ENCODE measurements at places on chromosomes 5 and 9.

DNA sequence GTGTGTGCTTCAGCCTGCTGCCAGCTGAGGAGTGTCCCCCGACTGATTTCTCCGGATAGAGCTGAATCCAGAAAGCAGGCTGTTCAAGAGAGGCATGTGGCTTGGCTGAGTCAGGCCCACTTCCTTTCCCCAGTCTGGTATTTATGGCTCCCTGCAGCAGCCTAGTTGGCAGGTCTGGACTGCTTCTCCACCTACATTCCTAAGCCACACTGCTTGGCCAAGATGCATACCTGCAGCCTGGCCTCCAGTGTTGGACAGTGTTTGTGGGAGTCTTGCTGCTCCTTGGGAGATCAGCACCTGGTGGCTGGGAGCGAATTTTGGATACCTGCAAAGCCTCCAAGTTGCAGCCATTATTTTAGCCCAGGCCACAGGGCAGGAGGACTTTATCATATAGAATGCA, 670.8 kb downstream of the ACTL7B start:
- DNase-seq = no peak

DNA sequence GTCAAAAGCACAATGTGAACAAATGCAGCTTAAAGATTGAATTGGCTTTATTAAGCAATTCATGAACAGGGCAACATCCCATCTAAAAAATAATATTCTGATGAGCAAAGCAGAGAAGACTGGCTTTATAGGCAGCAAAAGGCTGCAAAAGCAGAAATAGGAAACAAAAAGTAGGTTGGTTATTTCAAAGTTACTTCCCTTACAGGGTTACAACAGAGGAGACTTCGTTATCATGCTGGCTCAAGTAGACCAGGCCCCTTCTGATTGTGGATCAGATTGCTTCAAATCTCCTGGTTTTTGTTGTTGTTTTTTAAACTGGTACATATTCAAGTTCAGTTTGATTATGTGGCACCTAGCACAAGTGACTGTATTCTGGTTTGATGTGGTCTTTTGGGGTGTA, 73.1 kb downstream of the MAN2A1 start:
- DNase-seq = no peak

DNA sequence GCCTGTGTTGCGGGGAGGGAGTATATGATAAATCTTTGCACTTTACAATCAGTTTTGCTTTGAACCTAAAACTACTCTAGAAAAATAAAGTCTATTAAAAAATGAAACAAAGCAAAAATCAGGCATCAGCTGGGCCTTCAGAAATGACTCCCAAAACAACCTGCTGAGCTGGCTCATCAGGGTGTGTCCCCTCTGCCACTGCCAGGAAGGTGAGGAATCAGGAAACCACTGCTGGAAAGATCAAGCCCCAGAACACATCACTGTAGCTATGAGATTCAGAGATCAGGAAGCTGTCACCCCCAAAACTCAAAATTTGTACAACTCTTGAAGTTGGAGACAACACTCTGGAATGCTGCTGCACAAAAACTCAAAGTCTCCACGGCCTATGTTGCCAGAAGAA, 40.5 kb upstream of the TBCA start:
- DNase-seq = no peak

GRCh38 chr9:134653259-134654009, 11.8 kb downstream of the COL5A1 start:
- DNase-seq = no peak

DNA sequence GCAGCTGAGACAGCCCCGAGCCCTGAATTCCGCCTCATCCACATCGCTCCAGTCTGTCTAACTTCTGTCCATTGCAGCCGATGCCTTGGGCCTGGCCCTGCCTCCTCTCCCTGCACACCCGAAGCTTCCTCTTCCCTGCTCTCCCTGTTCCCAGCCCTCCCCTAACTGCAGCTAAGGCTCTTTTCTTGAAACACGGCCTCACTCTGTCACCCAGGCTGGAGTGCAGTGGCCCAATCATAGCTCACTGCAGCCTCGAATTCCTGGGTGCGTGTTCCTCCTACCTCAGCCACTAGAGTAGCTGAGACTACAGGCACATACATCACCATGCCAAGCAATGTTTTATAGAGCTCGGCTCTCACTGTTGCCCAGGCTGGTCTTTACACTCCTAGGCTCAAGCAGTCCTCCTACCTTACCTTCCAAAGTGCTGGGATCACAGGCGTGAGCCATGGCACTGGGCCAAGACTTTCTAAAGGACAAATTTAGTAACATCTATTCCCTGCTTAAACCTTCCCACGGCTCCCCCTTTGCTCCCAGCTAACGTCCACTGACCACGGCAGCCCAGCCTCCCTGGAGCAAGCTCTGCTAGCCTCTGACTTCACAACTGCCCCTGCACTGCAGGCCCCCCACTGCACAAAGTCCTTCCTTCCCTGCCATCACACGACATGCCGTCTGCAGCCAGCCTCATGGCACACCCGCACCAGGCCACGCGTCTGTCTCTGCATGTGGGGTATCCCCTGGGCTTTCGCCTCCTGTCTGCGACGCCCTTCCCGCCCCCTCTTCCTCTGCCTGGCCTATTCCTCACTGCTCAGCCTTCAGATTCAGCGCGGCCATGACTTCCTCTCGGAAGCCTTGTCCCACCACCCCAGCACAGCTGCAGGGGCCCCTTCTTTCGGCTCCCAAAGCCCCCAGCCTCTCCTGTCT, 28.6 kb downstream of the LAMC3 start:
- DNase-seq = no peak

- no peak for DNase-seq
Measured at GRCh38 chr5:128615578-128615977, 77.5 kb upstream of the FBN2 start.

DNA sequence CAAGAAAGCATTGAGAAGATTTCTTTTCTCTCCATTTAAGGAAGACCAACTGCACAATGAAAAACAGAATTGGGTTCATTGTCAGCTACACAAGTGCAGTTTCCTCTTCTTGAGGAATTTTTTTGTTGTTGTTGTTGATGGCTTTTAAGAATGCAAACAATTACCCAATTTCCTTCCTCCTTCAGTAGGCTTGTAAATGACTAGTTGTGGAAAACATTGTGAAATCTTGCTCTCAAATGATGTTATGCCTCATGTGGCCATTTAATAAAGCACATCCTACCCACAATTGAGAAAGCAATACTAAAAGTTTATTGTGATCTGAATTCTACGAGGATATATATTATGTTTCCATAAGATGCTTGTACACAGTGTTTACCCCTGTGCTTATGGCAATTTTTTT, 171.6 kb downstream of the FAM174A start:
- DNase-seq = no peak

- DNase-seq = no peak
Measured at GRCh38 chr9:15697446-15697851, 144.6 kb downstream of the CCDC171 start.

DNA sequence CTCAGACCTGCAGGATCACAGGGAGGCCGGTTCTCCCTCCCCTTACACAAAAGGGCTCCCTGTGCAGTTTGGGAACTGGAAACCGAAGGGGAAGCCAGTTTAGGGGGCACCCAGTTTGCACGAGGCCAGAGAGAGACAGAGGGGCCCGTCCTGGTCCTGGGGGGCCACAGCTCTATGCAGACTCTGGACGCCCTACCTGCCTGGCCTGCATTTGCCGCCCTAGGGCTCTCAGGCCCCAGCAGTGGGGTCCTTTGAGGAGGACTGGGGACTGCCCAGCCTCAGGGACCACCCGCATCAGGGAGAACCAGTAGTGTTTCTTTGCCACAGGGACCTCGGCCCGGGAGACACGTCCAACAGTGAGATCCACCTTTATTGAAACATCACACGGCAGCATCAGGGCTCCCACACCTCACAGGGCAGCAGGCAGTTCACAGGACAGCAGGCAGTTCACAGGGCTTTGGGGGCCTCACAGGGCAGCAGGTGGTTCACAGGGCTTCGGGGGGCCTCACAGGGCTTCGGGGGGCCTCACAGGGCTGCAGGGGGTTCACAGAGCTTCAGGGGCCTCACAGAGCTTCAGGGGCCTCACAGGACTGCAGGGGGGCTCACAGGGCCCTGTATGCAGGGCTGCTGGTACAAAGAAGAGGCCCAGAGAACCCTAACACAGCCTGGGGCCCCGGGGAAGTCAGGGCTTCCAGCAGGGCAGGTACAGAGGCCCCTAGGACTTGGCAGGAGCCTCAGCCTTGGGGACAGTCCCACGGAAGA, 648 bp upstream of the NSMF start:
- no peak for DNase-seq

- DNase-seq = peak; percentile 63
Measured at GRCh38 chr5:10601246-10602030, 37.6 kb downstream of the ANKRD33B start.

GRCh38 chr9:15007698-15008097, 97.5 kb upstream of the FREM1 start:
- DNase-seq = no peak

DNA sequence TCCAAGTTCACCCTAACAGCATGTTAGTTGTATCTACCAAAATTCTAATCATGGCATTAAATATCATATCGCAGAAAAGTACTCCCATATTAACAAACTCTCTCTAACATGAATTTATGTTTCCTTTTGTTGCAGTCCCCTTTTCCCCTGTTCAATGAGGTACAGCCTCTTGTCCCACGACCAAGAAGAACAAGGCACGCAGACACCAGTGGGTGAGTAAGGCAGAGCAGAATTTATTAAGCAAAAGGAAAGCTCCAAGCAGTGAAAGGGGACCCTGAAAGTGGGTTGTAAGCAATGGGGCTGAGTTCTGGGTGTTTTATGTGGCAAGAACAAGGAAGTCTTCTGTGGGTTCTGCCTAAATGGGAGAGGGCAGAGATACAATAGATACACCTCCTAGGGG, 183.5 kb downstream of the LURAP1L start:
- DNase-seq = no peak

DNA sequence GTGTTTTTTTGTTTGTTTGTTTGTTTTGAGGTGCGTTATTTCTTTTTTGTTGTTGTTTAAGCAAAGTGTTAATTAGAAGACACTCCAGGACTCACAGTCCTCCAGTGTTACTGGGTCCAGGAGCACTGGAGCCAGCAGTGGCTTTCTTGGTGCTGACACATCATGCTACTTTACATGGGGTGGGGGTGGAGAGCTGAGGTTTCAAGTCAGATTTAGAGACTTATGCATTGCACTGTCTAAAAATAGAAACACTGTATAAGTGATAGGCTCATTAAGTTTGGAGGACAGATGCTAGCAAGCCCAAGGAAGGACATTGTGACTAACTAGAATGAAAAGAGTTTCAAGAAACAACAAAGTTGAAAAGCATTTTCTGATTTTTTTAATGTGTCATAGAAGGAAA, 2209.2 kb downstream of the MAT2B start:
- DNase-seq = no peak

DNA sequence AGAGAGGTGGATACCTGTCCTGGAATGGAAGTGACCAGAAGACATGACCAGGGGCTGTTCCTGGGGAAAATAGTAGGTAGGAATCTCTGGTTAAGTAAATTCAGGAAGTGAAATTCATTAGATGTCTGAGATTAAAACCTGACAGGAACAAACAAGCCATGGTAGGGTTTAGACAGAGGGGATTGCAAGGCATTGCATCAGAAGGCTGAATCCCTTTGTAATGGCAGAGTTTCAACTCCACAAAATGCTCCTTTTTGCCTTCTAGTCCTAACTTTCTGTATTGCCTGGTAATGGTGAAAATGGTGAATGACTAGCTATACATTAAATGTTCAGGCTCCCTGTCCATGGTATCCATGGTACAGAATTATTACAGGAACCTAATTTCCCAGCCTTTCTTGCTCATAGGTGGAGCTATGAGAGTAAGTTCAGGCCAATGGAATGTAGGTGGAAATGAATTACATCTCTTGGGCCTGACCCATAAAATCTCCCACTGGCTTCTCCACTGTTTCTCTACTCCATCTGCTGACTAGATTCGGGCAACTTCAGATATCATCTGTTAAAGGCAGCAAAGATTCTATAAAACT, 113.4 kb upstream of the CNTLN start:
- DNase-seq = no peak

DNA sequence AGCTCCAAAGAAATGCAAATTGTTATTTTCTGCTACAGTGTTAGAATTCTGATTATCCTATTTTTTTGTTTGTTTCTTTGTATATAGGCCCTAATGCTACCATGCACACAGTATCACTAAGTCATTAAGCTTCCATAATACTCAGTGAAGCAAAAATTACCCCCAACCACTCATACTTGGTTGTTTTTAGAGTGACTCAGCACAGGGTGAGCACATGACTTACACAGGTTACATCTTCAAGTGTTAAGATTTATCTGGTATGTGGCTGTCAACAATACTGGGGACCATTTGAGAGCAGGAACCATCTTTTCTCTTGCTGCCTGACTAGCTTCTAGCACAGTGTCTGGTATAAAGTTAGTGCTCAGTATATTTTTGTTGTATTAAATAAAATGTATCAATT, 255.8 kb upstream of the SLC24A2 start:
- DNase-seq = no peak

- DNase-seq = no peak
Measured at GRCh38 chr5:178207917-178208280, 3.6 kb downstream of the HNRNPAB start.

- no peak for DNase-seq
Measured at GRCh38 chr9:37550781-37551180, 25.4 kb downstream of the FBXO10 start.

DNA sequence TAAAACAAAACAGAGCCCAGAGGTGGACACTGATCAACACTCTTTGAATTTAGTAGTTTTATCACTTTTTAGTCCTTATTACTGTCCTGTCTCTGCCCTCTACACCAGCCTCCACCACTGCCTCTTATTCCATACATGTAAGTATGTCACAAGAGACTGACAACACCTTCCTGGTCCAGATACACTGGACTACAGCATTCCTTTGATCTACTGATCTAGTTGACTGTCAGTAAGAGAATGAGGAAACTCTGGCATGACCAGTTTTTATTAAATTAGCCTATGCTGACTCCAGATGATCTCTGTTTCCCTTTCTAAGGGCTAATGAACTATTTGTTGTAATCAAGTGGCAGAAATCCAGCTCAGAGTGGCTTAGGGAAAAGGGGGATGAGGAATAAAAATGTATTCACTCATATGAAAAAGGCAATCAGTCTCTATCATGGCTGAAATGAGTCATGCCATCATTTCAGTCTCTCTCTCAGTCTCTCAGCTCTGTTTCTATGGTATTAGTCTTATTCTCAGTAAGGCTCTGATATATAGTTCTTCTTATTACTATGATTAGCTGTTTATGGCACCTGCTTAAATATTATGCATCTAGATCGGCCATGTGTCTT, 5.5 kb downstream of the ARHGEF37 start:
- no peak for DNase-seq

DNA sequence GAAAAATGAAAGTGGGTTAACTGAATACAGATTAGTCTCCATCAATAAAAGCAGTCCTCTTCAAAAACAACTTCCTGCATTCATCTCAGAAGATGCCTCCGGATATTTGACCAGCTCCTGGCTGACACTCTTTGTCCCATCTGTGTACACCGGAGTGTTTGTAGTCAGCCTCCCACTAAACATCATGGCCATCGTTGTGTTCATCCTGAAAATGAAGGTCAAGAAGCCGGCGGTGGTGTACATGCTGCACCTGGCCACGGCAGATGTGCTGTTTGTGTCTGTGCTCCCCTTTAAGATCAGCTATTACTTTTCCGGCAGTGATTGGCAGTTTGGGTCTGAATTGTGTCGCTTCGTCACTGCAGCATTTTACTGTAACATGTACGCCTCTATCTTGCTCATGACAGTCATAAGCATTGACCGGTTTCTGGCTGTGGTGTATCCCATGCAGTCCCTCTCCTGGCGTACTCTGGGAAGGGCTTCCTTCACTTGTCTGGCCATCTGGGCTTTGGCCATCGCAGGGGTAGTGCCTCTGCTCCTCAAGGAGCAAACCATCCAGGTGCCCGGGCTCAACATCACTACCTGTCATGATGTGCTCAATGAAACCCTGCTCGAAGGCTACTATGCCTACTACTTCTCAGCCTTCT, 16.6 kb downstream of the F2R start:
- DNase-seq = no peak

- DNase-seq = no peak
Measured at GRCh38 chr5:42301349-42301748, 121.9 kb upstream of the GHR start.

Measured in caudate nucleus (tissue), 63 donors.